ENCODE measurements at places on chromosomes 6 and 20.

DNA sequence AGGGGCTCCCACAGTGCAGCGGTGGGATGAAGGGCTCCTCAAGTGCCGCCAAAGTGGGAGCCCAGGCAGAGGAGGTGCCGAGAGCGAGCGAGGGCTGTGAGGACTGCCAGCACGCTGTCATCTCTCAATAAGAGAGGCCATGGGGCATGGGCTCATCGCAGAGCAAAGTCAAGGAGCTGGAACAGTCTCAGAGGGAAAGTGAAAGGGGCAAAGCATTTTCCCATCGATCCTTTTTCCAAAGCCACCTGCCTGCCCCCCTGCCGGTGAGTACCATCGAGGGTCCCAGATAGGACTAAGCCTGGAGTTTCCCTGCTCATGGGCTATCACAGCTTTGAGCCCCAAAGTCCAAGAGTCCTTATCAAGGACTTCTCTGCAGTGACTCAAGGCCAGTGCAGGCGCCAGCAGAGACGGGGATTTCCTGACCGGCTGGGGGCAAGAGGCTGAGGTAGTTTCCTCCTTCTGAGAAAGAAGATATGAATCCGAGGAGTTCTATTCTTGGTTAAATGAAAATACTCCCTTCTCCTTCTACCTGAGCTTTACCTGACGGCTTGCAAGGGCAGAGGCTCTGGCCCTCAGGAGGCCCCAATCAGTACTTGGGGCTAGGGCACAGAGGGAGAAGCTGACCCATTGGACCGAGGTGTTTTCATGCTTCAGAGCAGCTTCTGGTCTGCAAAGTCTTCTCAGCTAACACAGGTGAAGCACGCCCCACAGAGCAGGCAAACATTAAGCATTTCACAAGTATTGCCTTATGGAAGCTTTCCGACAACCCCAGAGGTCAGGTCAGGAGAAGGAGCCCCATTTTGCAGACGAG lies 22.6 kb downstream of the ETV7 start:
- DNase-seq, result no peak

DNA sequence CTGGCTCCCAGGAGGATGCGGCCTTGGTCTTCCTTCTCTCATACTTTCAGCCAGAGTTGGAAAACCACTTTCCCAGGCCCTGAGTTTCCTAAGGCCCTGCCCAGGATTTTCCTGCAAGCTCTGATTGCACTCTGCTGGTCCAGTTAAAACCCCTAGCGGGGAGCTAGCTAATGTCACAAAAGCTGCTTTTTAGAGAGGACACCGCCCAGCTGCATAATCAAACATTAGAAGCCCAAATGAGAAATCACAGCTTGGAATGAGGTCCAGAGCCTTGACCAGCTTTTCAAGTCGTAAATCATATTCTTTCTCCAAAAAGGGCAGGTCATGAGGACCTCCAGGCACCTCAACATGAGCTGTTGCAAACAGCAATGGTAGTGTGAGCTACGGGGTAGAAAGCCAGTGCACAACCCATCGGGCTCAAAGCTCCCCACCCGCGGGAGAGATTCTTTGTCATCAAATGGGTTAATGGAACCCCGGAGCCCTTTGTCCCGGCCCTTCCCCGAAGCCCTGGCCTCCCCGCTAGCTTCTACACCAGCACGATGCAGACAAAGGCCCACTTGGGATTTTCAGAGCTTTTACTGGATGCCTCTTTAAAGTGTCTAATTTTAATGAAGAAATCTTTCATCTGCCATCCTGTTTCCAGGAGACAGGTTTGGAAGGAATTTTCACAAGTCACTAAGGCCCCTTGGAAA lies 134.0 kb downstream of the SCML4 start:
- DNase-seq, result no peak

DNA sequence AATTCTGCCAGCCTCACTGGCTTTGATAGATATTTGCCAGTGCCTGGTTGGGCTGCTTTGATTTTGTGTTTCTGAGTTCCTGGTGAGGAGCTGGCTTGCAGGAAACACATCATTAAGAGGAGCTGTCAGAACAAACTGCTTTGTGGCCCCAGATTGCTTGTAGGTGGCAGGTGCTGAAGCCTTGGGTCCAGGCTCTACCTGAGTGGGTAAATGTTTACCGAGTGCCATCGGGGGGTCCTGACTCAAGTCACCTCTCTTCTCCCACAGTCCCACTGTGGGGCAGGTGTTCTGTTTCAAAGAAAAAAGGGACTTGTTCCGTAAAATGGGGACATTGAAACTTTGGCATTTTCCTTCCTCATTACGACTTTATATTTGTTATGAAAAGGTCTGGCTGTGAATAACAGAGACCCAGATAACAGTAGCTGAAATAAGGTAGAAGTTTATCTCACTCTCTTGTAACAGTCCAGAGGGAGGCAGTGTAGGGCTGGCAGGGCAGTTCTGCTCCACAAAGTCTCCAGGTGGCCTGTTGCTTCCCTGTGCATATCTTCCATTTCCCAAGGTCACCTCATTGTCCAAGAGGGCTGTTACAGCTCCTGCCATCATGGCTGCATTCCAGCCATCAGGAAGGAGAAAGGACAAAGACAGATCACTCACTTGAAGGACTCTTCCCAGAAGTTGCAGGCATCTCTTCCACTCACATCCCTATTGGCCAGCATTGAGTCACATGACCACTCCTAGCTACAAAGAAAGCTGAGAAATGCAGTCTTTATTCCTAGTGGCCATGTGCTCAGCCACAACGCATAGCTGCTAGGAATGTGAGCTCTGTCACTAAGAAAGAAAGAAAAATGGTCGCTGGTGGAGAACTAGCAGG lies 149.9 kb upstream of the KCNG1 start:
- DNase-seq, result no peak

- no peak for DNase-seq
Measured at GRCh38 chr20:12225898-12226297, 308.2 kb downstream of the BTBD3 start.

GRCh38 chr6:144006736-144007477 lies 1.2 kb downstream of the PLAGL1 start:
- peak; percentile 33 for DNase-seq

- DNase-seq, result peak; percentile 39
Measured at GRCh38 chr20:47317127-47317895, 39.2 kb downstream of the ZMYND8 start.

- DNase-seq, result no peak
Measured at GRCh38 chr6:156949376-156949775, 172.2 kb downstream of the ARID1B start.

DNA sequence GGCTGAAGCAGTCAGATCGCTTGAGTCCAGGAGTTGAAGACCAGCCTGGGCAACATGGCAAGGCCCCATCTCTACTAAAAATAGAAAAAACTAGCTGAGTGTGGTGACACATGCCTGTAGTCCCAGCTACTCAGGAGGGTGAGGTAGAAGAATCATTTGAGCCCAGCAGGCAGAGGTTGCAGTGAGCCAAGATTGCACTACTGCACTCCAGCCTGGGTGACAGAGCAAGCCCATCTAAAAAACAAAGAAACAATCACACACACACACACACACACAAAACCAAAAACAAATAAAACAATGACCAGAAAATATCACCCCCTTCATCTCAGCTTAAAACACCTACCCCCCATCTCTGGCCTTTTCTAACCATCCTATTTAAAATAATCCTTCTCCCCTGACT lies 68.0 kb downstream of the BTBD9 start:
- DNase-seq, result no peak

- no peak for DNase-seq
Measured at GRCh38 chr6:138426500-138427123, 22.6 kb downstream of the HEBP2 start.

- DNase-seq, result no peak
Measured at GRCh38 chr6:81003156-81003555, 749.3 kb downstream of the TENT5A start.

- DNase-seq, result no peak
Measured at GRCh38 chr6:12051861-12052368, 39.8 kb downstream of the HIVEP1 start.

GRCh38 chr20:542777-543368 lies 717 bp downstream of the CSNK2A1 start:
- DNase-seq, result no peak

GRCh38 chr6:79238919-79239318 lies 4.4 kb upstream of the HMGN3 start:
- no peak for DNase-seq

Data from NCI-H2227 treated with DMSO at 0.1 percent for 48 hours (cell line).